ENCODE measurements at places on chromosomes 2 and 18.

GRCh38 chr18:62324917-62325805 is at the start of gene TNFRSF11A:
Gene TNFRSF11A, plus strand, starts transcription at chr18:62325310. Its CDS starts 43 bp downstream, at chr18:62325353.
- DNase-seq, result no peak

GRCh38 chr2:129828792-129829191 is 150.7 kb upstream of the RAB6C start:
- DNase-seq, result no peak

- no peak for DNase-seq
Measured at GRCh38 chr2:138081225-138082073, 117.2 kb downstream of the HNMT start.

- no peak for DNase-seq
Measured at GRCh38 chr2:129760669-129761068, 218.8 kb upstream of the RAB6C start.

- DNase-seq, result no peak
Measured at GRCh38 chr2:239596792-239597191, 196.0 kb upstream of the HDAC4 start.

- no peak for DNase-seq
Measured at GRCh38 chr2:160647967-160648685, 154.5 kb upstream of the RBMS1 start.

DNA sequence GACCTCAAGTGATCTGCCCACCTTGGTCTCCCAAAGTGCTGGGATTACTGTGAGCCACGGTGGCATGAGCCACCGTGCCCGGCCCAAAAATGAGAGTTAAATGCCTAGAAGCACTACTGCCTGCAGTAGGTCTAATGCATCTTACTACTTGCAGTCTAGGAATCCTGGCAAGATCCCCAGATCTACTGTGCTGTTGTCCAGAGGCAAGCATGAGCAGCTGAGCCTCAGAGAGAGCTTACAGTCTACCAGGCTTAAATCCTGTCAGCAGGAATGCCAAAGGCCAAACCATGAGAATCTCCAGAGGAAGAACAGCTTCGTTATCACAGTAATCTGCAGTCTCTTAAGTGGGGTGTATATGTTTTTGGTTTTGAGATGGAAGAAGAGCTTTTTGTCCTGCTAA is 54.4 kb downstream of the XRCC5 start:
- DNase-seq, result no peak

- no peak for DNase-seq
Measured at GRCh38 chr2:115606350-115606749, 1163.9 kb downstream of the DPP10 start.

DNA sequence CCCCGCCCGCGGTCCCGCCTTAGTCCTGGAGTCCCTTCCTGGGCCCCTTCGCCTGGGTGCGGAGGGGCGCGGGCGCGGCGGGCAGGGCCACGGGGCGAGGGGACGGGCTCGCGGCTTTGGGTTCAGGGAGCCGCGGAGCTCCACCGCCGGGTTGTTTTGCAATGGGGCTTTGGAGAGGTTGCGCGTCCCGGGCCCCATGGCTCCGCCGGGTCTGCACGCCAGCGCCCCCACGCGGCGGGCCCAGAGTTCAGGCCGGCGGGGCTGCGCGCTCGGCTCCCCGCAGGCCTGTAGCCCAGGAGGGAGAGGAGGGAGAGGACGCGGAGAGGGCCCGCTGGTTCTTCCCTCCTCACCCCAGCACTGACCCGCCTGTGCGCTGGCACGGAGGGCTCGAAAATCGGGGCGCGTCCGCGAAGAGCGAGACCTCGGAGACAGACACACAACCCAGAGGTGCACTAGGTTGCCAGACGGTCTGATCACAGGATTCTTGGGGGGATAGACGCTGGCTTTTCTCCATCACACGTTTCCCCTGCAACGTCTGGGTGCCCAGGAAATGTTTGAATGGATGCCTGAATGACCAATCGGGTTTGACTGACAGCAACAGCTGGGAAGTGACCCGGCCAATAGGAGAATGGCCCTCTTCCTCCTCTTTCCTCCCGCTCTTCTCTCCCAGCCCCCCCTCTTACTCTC is 4.9 kb upstream of the SIX2 start:
- peak; percentile 65 for DNase-seq

GRCh38 chr2:71156573-71156972 is 26.1 kb downstream of the MPHOSPH10 start:
- DNase-seq, result peak; percentile 52

GRCh38 chr2:56288838-56289580 is 105.2 kb downstream of the CCDC85A start:
- no peak for DNase-seq

DNA sequence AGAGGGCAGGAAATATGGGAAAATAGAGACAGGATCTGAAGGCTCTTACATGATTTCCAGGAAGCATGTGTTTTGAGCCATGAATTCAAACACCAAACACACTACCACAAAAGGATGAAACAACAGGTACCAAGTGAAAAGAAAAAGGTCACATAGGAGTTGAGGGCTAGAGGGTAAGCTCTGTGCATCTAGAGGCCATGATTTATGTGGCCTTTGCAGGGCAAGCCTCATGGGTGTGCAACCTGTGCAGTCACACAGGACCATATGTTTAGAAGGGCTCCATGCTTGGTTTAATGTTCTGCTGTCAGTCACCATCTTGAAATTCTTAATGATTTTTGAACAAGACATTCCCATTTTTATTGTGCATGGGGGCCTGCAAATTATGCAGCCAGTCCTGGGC is 134.5 kb upstream of the CCDC68 start:
- DNase-seq, result no peak

DNA sequence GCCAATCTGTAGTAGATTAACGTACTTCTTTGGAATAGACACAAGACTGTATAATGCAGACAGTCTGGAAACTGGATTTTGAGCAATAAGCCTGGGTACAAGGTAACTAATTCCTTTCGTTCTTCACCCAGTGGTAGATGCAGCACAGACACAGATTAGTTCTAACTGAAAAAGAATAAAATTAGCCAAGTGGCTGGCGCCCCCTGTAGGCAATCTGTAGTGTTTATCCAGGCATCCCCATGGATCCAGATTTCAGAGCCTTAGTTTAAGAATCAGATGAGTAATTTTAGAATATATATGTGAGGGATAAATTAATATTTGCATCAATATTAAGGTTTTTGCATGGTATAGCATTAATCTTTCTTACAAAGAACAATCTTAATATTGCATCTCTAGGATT is 563.9 kb downstream of the DCC start:
- peak; percentile 23 for DNase-seq

DNA sequence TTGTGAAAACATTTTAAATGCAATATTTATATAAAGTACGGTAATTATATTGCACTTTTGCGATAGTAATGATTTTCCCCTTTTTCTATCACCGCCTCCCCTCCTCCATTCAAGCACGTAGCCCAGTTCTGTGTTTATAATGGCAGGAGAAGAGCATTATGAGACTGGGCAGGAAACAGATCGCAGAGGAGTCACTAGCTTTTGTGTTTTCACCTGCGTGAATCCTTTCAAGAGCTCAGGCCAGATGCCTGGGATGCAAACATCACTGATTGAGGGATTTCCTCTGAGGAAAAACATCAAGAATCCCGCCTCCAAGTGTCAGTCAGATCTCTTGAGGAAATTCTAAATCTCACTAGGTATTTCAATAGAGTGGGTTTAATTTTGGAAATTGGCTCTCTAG is 178.4 kb upstream of the FN1 start:
- DNase-seq, result no peak

DNA sequence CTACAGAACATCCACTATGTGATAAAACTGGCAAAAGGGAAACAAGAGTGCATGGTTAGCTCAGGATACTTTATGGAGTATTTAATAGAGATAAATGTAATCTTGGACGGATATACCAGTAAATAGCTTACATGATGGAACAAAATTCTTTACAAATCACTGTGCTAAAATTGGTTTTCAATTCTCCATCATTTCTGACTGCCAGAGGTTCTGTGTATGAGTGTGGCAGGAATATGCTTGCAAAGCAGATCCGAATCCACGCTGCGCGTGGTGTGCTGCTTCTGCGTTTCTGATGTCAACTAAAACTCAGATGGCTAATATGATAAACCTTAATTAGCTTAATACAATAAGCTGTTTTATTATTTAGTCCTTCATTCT is 2.1 kb downstream of the ZNF532 start:
- peak; percentile 7 for DNase-seq

GRCh38 chr2:23708771-23709170 is 218.2 kb downstream of the ATAD2B start:
- DNase-seq, result no peak

GRCh38 chr2:177296040-177296439 is 31.5 kb upstream of the NFE2L2 start:
- no peak for DNase-seq

- no peak for DNase-seq
Measured at GRCh38 chr18:2312440-2312839, 258.9 kb downstream of the METTL4 start.

GRCh38 chr2:225041851-225042799 is at the start of gene DOCK10:
Gene DOCK10, minus strand, starts transcription at chr2:225042468. Its CDS starts 94 bp downstream, at chr2:225042374.
- peak; percentile 24 for DNase-seq

DNA sequence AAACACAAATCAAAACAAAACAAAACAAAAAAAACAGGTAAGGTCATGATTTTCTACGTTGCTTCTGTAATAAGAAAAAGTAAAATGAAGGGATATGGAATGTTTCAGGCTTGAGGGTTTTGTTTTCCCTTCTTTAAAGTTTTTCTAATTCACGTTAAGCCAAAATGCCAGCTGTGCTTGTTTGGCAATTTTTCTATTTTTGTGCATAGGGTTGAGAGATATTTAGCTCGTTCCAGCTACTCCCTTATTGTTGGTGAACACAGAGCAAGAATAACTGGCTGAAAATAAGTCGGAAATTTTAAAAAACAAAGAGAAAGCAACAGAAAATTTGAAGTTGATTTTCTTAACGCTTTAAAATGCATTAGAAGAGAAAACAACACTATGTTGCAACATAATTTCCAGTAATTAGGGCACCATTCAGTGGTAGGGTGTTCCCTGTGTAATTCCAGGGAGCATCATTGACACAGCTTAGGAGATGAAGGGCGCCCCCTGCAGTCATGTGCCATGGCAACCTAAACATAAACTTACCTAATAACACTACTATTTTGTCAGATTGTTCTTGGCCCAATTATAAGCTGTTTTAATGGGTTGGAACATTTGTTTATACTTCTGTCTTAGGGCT is 99.5 kb downstream of the DTNA start:
- peak; percentile 30 for DNase-seq

DNA sequence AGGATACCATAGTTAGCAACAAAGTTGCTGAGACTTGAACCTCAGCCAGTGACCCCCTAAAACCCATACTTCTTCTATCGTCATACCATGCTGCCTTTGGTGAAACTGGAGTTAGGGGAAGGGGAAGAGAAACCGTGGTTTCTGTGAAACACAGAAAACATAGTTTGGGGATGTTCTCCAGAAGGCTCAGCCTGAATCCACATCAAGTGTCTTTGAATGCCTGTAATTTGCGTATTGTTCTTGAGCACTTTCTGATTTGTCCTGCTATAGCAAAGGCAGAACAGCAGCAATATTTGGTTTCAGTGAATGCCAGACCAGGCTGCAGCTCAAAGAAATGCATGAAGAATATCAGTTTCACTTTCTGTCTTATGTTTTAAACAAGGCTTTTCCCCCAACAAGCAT is 258.7 kb downstream of the TTC32 start:
- no peak for DNase-seq

DNA sequence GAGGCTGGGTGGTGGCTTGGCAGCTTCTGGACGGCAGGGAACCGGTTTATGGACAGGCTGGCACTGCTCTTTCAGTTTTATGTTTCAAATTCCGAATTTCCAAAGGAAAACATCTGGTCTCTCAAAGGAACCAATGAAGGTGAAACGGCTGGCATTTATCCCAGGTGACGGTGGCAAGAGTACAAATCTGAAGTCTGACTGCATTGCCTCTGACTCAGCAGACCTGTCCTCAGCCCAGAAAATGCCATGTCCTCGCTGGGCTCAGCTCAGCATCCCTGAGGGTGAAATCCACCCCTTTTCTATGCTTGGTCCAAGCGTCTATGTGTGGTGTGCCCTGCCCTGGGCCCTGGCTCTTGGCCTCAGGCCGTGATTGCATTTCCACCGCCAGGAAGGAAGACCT is 38.1 kb downstream of the NAPG start:
- DNase-seq, result no peak

DNA sequence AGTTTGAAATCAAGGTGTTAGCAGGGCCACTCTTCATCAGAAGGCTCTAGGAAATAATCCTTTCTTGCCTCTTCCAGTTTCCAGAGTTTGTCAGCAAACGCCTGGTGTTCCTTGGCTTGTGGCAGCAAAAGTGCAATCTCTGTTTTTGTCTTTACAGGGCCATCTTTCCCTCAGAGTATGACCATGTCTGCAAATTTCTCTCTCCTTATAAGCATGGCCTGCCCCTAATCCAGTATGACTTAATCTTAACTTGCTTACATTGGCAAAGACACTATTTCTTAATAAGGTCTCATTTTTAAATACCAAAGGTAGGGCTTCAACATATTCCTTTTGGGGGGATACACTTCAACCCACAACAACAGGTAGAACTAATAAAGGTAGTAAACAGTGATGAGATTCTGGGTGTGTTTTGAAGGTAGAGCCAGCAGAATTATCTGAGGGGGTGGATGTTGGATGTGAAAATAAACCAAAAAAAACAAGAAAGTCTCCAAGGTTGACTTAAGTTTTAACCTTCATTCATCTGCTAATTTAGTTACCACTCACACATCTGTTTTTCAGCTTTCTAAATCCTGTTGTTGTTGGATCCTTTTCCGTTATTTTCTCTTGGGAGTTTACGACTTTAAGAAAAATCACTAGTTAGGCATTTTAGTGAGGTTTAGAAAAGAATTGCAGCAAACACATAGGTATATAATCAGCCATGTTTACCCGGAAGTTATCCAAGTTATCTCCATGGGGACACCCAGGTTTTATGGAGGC is 234.4 kb upstream of the FIGN start:
- DNase-seq, result no peak

GRCh38 chr2:106117882-106118684 is 76.0 kb downstream of the UXS1 start:
- DNase-seq, result no peak

DNA sequence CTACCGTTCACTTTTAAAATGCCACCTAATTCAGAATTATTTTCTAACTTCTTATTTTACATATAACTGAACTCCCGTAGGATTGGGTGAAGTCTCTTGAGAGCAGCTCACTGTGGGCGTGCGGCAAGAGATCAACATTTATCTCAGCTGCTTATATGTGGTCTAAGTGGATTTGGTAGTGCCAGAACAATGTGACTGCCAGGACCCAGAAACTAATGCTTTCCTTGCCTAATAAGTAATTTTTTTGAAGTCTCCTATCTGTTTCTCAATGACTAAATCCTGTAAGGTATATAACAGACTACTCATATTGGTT is 11.2 kb upstream of the NFE2L2 start:
- DNase-seq, result no peak

GRCh38 chr2:31241625-31242270 is 7.8 kb downstream of the EHD3 start:
- DNase-seq, result no peak

All from BE2C (cell line).